NCI-H345 (cell line): ENCODE measurements at places on chromosomes 4 and X.
A peak's percentile ranks its signal among the peaks of the same experiment; 100 is the strongest.

- DNase-seq: no peak
These were observed 132.8 kb downstream of the SLIT2 start for GRCh38 chr4:20384456-20384855.

- no peak for DNase-seq
These were observed 1.7 kb upstream of the METTL14 start for GRCh38 chr4:118683513-118683912.

GRCh38 chrX:14032406-14032805 is 2.7 kb upstream of the GEMIN8 start:
- DNase-seq: peak; percentile 39

DNA sequence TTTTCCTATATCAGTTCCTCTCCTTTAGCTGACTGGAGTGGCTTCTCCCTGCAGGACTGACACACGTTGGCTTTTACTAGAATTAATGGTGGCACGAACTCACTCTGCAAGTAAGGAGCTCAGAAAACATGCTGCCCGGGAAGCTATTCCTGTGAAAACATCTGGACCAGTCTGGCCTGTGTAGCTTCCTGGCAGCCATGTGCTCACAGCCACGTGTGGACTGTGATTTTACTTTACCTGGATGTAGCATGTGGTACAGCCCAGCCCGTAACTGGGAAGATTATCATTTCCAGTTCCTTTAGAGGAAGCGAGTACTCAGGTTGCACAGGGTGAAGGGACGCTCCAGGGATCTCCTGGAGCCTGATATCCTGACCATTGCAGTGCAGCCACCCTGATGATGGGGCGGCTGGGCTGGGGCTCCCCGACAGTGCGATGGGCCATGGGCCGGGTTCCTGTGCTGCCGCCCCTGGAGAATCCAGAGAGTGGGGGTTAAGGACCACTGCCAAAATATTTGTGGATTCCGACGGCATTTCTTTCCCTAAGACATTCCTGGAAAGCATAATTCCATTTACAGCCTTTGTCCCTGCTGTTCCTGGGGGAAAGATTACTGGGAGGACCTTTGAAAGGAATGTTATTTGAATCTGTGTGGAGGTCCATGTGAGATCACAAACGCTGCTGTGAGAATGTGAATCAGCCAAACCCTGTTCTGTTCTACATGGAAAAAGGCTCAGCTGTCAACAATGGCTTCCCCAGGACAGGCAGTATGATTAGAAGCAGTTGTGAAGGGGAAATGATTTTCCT is 35.0 kb downstream of the PROM1 start:
- no peak for DNase-seq

DNA sequence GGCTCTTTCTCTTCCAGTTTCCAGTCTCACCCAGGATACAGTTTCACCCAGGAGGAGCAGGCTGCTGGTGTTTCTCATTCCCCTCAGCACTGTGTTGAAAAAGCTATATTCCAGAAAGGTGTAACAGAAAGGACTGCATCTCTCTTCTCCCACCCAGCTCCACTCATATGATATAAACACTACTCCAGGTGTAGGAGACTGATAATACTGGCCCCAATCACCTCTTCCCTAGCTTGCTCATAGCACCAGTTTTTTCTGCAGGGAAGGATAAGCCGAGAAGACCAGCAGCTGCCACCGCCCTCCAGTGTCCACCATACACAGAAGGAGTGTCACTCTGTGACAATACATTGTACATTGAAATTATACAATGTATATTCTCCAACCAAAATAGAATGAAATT is 105.5 kb upstream of the STK26 start:
- DNase-seq: no peak

- DNase-seq: no peak
These were observed 173.0 kb upstream of the PCDH18 start for GRCh38 chr4:137705171-137705783.

- DNase-seq: no peak
These were observed 24.0 kb downstream of the RASGEF1B start for GRCh38 chr4:81447566-81448229.

GRCh38 chr4:183304538-183304937 is 15.5 kb downstream of the CLDN22 start:
- no peak for DNase-seq

GRCh38 chr4:17516980-17517379 is 2.0 kb downstream of the CLRN2 start:
- DNase-seq: no peak

- no peak for DNase-seq
These were observed 43.3 kb downstream of the CD40LG start for GRCh38 chrX:136691028-136691809.

DNA sequence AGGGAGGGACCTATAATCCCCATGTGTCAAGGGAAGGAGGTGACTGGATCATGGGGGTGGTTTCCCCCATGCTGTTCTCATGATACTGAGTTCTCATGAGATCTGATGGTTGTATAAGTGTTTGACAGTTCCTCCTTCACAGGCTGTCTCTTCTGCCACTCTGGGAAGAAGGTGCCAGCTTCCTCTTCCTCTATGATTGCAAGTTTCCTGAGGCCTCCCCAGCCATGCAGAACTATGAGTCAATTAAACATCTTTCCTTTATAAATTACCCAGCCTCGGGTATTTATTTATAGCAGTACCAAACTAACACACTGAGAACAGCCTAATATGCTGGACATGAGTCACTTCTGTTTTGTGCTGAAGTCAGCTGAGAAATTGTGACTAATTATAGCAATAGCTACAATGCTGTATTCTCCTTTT is 656.9 kb upstream of the CPEB2 start:
- DNase-seq: no peak

DNA sequence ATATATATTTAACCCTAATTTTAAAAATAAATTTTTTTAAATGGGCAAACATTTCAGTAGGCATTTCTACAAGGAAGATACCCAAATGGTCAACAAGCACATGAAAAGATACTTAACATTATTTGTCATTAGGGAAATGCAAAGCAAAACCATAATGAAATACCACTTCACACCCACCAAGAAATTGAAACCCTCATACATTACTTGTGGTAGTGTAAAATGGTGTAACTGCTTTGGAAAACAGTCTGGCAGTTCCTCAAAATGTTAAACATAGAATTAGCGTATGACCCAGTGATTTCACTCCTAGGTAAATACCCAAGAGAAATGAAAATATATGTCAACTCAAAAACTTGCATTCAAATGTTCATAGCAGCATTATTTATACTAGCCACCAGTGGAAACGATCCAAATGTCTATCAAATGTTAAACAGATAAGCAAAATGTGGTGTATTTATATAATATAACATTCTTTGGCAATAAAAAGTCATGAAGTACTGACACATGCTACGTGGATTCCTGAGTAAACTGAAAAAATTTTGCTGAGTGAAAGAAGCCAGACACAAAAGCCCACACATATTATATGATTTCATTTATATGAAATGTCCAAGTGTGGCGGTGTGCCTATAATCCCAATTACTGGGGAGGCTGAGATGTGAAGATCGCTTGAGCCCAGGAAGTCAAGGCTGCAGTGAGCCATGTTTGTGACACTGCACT is 16.6 kb downstream of the TRIM2 start:
- DNase-seq: no peak

DNA sequence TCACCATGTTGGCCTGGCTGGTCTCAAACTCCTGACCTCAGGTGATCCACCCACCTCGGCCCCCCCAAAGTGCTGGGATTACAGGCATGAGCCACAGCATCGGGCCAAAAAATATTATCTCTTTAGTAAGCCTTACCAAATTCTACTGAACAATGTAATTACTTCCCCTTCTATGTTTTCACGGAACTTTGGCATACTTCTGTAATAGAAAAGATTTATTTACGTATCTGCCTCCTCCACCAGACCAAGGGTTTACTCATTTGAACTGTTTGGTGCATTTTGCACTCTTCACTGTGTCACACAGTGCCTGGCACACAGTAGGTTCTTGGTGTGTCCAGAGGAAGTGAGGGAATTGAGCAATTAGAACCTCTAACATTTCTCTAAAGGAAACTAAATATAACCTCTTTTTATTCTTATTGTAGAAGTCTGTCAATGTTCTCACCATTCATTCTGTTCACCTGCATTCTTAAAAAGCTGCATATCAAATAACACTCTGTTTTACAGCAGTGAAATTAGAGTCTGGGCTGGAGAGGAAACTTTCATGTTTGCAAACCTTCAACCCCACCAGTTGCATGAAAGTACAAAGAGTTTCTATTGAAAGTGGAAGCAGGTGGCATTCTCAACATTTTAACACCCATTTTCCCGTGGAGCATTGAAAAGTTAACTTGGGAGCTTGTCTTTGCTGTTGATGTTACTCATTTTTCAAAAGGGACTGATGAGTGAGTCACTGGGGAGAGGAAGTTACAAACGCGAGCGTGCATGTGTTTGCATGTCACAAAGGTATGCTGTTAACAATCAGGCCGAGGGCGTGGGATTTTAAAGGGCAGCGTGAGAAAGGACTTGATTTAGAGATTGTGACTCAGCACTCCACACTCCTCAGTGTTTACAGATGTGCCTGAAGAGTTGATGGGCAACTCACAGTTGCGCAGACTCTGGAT is 314.1 kb downstream of the STK32B start:
- peak; percentile 80 for DNase-seq

- no peak for DNase-seq
These were observed 63.7 kb upstream of the RPL34 start for GRCh38 chr4:108556588-108557200.

DNA sequence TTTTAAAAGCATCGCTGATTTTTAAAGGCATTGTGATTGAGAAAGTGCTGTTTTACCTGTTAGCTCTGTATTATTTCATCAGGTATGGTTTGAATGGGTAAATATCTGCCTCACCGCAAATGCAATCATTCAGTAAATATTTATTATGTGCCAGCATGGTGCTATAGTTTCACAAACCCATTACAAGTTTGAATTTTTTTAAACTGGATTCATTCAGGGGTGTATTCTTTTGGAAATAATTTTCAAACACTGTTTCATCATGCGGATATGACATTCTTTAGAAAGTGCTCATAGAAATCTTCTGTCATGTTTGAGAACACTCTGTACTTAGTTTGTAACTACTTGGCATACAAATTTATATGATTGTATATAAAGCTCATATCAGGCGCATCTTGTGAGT is 37.2 kb downstream of the LIMCH1 start:
- DNase-seq: no peak

DNA sequence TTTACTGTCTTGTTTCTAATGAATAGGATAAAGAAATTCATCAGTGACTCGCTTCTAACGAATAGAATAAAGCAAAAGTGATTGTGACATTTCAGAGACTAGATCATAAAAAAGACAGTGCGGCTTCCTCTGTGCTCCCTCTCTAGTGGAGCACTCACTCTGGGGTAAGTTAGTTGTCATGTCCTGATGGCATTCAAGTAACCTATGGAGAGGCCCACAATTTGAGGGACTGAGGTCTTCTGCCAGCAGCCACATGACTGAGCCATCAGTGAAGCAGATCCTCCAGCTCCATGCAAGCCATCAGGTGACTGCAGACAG is 72.4 kb downstream of the YIPF6 start:
- no peak for DNase-seq

- DNase-seq: no peak
These were observed 41.2 kb downstream of the TMA16 start for GRCh38 chr4:163535657-163536056.

- DNase-seq: no peak
These were observed 106.9 kb upstream of the ACSL4 start for GRCh38 chrX:109839694-109840567.

GRCh38 chr4:54197926-54198325 is 31.2 kb upstream of the PDGFRA start:
- DNase-seq: no peak

DNA sequence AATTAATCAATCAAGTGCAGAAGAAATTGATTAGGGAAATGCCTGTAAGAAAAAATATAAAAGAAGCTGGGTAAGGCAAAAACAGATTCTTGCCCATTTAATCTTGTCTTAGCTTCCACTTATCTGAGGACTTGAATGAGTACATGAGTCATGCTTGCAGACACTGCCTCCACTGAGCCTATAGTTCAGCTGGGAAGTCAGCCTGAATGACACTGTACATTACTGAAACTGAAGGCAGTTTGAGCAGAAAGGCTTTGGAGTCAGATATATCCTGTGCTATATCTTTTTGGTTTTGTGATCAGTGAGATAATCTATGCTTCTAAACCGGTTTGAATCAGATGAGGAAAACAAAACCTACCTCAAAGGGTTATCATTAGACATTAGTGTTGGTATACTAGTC is 61.3 kb downstream of the NUDT11 start:
- DNase-seq: no peak

- no peak for DNase-seq
These were observed 23.3 kb downstream of the RNF212 start for GRCh38 chr4:1090036-1090435.

- peak; percentile 25 for DNase-seq
These were observed 103.2 kb upstream of the PABPC5 start for GRCh38 chrX:91331476-91331875.

GRCh38 chr4:107906458-107907100 is 24.8 kb upstream of the CYP2U1 start:
- no peak for DNase-seq
